Dermis blood vessel endothelial cell (primary cell): ENCODE measurements at places on chromosomes 4 and X.
A peak's percentile ranks its signal among the peaks of the same experiment; 100 is the strongest.

- DNase-seq, result no peak
These were observed 12.3 kb downstream of the SASH3 start for GRCh38 chrX:129791961-129792570.

GRCh38 chrX:120244395-120244734, 6.2 kb upstream of the ZBTB33 start:
- no peak for DNase-seq

- DNase-seq, result peak; percentile 88
These were observed 27.2 kb upstream of the SEC24B start for GRCh38 chr4:109406337-109406931.

DNA sequence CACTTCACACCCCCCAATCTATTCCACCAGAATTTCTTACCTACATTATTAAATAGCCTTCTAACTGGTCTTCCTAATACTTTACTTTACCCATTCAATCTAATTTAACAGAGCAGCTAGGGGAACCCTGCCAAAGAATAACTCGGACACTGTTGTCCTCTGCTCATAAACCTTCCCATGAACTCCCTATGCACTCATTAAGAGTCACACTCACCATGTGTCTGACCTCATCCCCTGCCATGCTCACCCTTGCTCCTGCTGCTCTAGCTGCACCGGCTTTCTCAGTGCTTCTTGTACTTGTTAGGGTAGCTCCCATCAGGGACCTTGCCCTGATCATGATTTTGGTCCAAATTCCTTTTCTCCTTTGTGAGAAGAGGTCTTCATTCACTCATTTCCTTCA, 54.6 kb upstream of the GUCY1A1 start:
- DNase-seq, result no peak

DNA sequence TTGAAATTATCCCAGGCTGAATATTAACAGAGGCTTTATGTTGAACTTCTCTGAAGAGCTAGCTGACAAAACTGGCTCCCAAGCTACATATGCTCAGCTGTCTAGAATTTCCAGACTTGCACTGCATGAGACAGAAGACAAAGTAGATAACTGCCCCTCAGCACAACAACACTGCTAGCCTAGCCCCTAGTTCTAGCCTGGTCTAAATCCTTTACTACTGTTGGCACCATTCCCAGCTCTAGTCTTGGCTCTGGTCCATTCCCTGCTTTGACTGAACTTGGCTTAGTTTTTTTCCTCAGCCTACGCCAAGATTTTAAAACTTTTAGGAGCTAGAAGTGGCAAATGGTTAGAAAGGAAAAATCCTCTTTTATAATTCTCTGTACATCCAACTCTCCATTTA, 7.6 kb upstream of the OPHN1 start:
- peak; percentile 87 for DNase-seq

GRCh38 chr4:144360146-144360793, 219.8 kb upstream of the GYPA start:
- DNase-seq, result no peak

- no peak for DNase-seq
These were observed 13.0 kb upstream of the SLC16A2 start for GRCh38 chrX:74408304-74408703.

DNA sequence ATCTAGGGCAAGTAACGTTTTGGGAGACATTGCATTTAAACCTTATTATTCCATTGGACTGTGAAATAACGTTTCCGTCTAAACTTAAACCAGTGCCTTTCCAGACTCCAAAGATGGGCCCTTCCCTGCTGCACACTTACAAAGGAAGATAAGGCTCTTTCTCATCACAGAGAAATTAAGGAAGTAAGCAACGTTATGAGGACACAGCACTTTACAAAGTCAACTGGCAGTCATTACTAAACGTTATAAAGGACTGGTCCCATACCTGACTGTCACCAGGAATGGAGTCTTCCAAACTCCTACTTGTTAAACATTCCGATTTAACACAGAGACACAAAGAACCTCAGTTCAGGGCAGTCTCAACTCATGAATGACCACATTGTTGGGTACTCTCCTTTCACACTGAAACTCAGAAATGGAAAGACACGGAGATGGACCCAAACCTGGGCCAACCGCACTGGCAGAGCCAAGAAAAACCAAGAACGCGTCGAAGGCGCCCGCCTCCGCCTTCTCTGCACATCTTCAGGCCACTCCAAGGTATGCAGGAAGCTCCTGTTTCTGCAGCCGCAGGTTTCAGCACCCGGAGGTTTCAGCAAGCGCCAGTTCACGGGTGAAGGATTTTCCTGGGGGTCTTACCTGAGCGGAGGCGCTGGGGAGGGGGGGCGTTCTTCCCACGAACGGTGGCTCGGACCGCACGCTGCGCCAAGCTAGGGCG, 670 bp downstream of the PAPSS1 start:
- peak; percentile 39 for DNase-seq

DNA sequence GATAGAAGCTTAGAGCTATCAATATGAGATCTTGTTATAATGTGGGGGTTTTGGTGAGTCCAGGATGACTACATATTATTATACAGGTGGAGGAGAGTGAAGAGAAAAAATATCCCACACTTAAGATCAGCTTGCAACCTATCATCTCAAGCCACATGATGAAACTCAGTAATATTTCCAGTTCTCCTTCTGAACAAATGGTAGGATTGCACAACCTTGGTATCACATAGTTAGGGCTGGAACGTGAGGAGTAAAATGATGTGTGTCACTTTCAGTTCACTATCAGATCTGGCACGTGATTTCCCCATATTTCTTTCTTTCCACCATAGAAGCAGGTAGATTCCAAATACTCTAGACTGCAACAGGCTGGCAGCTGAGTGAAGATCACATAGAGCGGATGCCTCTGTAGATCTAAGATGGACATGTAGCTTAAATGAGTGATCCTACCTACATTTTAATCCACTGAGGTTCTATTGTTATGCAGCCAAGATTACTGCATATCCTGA, 150.6 kb upstream of the ANKRD50 start:
- DNase-seq, result no peak

- DNase-seq, result no peak
These were observed 70.2 kb upstream of the BRWD3 start for GRCh38 chrX:80879916-80880315.

GRCh38 chr4:24980064-24980690, 50.6 kb downstream of the LGI2 start:
- peak; percentile 96 for DNase-seq

- peak; percentile 45 for DNase-seq
These were observed 25.2 kb upstream of the PRSS48 start for GRCh38 chr4:151251603-151252304.

DNA sequence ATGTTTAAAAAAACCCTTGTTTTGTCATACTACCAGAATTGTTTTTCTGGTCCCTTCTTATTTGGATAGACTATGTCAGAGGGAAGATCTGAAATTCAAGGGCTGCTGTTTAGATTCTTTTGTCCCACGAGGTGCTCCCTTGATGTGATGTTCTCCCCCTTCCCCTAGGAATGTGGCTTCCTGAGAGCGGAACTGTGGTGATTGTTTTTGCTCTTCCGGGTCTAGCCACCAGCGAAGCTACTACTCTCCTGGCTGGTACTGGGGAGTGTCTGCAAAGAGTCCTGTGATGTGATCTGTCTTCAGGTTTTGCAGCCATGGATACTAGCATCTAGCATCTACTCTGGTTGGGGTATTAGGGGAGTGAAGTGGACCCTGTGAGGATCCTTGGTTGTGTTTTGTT, 271.1 kb downstream of the DCAF12L2 start:
- no peak for DNase-seq

GRCh38 chr4:139844057-139844456, 178.4 kb downstream of the MGST2 start:
- DNase-seq, result no peak

DNA sequence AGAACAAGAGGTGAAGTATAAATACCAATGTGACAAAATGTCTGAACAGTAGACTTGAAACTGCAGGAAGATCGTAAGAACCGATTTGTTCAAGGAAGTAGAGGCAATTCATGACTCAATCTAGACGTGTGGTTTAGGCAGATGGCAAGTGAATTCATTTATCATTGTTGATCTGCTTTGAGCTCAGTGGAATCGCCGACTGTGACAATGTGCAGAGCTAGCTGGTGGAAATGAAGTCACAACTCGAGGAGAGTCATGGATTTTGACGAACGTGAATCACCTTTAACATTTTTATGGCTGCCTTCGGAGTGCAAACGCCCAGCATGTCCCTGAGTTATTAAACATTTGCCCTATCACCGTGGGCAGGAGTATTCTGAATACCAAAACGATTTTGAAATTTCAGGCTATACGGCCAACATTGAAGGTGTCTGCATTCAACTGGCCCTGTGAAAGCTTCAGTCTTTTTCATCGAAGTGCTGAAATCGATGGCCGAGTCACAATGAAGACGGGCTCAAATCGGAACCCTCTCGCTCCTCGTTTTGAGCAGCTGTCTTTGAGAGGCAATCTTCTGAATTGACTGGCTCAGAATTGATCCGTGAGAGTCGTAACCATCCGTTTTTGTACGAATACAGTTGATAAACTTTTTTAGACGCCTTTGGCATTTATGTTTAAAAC, 689 bp upstream of the OGT start:
- DNase-seq, result peak; percentile 73
